ENCODE measurements at places on chromosomes 5 and 9.

DNA sequence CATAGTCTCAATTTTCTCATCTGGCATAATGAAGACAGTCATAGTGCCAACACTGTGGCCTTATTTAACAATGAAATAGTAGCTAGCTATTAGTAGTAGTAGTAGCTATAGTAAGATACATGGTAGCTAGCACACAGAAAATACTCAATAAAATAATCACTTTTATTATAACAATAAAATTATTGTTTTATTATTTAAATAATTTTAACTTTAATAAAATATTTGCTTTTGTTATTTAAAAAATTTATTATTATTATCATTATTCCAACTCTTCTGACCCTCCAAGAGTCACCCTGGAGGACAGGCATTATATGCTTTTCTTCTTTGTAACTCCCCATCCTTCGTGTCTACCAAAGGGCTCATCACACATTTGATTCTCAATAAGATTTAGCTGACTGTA lies 252.1 kb downstream of the TRIM32 start:
- no peak for DNase-seq

DNA sequence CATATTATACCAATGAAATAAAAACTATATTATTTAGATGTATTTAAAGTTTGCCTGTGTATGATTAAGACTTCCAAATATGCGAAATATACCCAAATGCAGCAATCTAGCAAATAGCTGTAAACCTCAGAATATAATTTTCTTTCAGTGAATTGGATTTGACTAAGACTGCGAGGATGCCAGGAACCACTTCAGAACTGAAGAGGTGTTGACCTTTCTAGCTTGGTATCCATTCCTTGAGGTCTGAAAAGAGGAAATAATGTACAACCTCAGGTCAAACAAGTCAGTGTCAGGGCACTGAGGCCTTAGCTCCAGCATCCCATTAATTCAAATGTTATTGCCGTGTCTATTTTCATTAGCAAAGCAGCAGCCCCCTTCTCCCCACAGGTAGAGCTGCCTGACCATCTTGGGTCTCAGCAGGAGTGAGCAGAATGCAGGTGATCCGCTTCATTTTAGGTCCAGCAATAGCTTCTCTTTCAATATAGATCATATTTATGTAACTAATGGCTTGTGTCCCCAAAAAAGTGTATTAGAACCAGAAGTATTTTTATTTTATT lies 100.0 kb downstream of the KIAA1958 start:
- no peak for DNase-seq

DNA sequence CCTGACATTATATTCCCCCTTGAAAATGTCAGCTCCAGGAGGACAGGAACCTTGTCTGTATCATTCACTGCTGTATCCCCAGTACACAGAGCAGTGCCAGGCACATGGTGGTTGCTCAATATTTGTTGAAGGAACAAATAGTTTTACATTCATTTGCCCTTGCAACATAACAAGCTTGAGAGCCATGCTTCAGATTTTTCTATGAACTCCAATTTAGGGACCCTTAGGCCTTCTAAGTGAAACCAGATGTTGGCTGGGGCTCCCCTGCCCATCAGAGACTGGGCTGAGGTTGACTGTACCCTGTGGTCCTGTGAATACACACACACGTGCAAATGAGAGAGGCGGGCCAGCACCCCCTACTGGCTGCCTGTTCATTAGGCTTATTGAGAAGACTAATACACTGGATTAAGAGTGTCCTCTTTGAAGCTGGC lies 214.9 kb upstream of the WWC1 start:
- DNase-seq = no peak

DNA sequence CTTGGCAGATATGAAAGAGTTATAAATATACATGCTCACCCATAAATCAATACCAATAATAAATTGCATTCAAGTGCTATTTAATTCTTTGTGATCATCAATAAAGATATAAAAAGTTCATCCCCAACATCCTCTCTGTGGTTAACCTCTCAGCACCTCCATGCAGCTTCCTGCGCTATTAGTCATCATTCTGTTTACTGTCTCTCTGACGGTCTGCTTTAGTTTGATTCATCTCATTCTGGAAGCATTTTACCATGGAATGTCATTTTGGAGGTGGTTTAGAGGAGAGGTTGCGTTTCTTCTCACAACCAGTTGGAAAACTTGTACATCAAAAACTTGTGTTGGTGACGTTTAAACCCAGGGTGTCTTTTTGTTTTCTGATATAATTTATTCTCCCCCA lies 486.6 kb downstream of the BRINP1 start:
- no peak for DNase-seq

- DNase-seq = no peak
These were observed 387.7 kb upstream of the CLINT1 start for GRCh38 chr5:158246661-158247060.

Measured in frontal cortex (tissue), 4 donors.